ENCODE measurements at places on chromosomes 16 and 17. TPM values are rescaled to one million over a fixed set of nuclear protein-coding genes. Genes with fewer than 3 reads are reported as not detected.

SCNN1G gene
- 1.9 TPM for total RNA-seq

AMZ2 gene
- 102 TPM for total RNA-seq

TTYH2 gene
- 1.7 TPM for total RNA-seq

TLCD2 gene
- 5.0 TPM for total RNA-seq

CACNG1 gene
- not detected for total RNA-seq

SLC16A6 gene
- 2.5 TPM for total RNA-seq

EPN2 gene
- 24.1 TPM for total RNA-seq

MTSS2 gene
- 118 TPM for total RNA-seq

PRSS21 gene
- 7.5 TPM for total RNA-seq

KRT12 gene
- not detected for total RNA-seq

IL21R gene
- 0.28 TPM for total RNA-seq

ADAD2 gene
- not detected for total RNA-seq

TMEM238L gene
- not detected for total RNA-seq

HSPB9 gene
- not detected for total RNA-seq

KREMEN2 gene
- total RNA-seq, result 23.4 TPM

ARL5C gene
- total RNA-seq, result not detected

WRAP53 gene
- 9.3 TPM for total RNA-seq

KRT222 gene
- not detected for total RNA-seq

TMEM88 gene
- total RNA-seq, result not detected

CA4 gene
- total RNA-seq, result not detected

PRR11 gene
- total RNA-seq, result 147 TPM
